ENCODE measurements at places on chromosomes 7 and 10.

DNA sequence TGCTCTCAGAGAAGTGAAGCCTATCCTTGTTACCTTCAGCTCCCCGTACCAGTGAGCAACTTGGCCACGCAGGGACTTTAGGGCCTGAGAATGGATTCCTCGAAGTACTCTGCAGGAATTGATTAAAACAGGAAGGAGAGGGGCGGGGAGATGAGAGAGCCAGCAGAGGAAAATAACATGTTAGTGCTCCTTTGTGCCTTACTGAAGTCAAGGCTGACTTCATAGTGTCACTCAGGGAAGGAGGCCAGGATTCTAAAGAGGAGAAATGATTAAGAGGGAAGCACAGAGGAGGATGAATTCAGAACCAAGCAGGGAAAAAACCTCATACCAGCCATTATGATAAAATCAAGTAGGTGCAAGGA is 195.6 kb upstream of the RHOBTB1 start:
- DNase-seq: no peak

- DNase-seq: no peak
Observed at GRCh38 chr7:88041583-88041982, 107.5 kb downstream of the ADAM22 start.

- no peak for DNase-seq
Observed at GRCh38 chr7:15820319-15820718, 133.8 kb upstream of the MEOX2 start.

DNA sequence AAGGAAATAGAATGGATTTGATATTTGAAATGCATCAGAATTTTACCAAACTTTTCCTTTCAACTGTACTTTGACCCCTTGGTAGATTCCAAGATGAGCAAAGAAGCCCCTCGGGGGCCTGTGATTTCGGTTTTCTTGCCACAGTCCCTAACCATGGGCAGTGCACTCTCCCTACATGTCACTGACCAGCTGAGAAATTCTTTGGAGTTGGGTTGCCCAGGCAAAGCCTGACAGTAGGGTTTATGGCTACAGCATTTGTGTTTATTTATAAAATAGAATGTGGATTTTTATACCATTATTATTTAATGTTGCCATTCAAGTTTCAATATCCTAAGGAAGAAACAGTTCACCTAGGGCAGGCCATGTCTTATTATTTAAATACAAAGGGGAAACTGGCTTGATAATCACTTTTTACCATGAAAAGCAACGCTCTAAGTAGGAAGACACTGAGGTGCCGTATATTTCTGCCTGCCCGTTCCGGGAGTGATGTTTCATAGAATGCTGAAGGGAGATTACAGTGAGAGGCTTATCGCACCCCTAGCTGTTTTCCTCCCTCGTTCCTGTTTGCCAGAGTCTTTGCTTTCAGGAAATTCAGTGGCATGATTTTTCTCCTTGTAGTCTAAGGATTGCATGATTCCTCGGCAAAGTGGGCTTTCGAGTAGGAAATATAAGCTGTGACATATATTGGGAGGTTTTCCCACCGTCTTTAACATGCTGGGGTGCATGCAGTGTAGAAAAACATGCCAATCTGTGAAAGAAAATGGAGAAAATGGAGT is 35.8 kb downstream of the WIPF3 start:
- no peak for DNase-seq

- DNase-seq: no peak
Observed at GRCh38 chr7:4178916-4179687, 503.0 kb upstream of the FOXK1 start.

- no peak for DNase-seq
Observed at GRCh38 chr7:119472408-119473038, 800.5 kb upstream of the KCND2 start.

DNA sequence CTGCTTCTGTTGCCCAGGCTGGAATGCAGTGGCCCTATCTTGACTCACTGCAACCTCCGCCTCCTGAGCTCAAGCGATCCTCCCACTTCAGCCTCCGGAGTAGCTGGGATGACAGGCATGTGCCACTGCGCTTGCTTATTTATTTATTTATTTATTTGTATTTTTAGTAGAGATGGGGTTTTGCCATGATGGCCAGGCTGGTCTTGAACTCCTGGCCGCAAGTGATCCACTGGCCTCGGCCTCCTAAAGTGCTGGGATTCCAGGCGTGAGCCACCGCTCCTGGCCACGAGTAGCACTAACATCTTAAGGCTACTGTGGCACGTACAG is 70.9 kb downstream of the CARD11 start:
- no peak for DNase-seq

GRCh38 chr7:748446-748845 is 21.4 kb upstream of the PRKAR1B start:
- no peak for DNase-seq
